ENCODE measurements at places on chromosomes 3 and 15.

DNA sequence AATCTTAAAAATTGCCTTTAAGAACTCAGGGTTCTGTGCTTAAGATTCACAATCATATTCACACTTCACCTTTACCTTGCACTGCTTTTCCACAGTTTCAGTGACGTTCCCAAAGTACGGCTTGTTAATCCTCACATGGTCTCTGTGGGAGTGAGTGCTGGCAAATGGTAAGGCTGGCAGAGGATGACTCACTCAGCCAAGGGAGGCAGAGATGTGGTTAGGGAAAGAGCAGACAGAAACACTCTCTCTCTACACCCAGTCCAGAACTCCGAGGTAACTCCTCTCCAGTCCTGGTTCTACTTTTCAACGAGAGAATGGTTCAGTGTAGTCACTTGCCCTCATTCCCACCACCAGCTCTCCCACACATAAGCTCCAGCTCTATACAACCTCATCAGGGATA lies 33.1 kb downstream of the RASGRP1 start:
- DNase-seq: no peak

GRCh38 chr15:82950295-82950694 lies 2.2 kb downstream of the HOMER2 start:
- DNase-seq: no peak

DNA sequence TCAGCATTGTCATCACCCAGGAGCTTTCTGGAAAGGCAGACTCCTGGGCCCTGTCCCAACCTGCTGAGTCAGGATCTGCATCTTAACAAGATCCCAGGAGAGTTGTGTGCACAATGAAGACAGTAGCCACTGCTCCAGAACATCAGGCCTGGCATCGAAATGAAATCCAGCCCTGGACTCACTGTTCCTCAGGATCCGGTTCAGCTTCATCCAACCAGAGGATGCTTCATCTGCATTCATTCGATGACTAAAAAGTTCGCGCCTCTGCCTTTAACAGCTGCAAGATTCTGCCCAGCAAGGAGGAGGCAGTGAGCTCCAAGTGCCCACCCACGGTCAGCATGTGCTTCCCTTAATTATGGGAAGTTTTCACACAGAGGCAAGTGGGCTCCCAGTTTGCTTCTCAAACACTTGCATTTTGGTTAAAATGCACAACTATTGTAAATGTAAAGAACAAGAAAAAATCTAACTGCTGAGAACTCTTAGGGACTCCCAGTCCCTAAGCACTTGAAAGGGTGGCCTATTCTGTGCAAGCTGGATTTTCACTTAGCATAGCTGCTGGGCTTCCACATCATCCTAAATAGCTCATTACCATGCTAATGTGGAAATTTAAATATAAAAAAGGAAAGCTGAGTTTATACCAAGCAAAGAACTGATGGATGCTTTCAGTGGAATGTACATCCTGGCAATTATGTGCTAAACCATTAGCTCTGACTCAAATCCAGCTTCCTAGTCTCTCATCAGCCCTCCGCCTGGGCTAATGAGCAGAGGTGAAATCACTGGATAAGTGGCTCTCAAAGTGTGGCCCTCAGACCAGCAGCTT lies 25.5 kb upstream of the ESYT3 start:
- no peak for DNase-seq

DNA sequence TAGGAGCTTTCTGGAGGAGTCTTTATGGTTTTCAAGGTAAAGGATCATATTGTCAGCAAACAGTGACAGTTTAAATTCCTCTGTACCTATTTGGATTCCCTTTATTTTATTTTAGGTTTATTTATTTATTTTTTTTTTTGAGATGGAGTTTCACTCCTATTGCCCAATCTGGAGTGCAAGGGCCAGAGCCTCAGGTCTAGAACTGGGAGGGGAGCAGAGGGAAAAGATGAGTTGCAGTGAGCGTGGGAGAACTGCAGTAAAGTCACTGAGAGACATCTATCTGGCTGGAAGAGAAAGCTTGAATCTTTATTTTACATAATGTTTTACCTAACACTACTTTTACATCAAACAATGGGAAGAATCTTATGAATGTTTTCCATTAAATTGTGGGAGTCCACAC lies 49.5 kb upstream of the GK5 start:
- no peak for DNase-seq

DNA sequence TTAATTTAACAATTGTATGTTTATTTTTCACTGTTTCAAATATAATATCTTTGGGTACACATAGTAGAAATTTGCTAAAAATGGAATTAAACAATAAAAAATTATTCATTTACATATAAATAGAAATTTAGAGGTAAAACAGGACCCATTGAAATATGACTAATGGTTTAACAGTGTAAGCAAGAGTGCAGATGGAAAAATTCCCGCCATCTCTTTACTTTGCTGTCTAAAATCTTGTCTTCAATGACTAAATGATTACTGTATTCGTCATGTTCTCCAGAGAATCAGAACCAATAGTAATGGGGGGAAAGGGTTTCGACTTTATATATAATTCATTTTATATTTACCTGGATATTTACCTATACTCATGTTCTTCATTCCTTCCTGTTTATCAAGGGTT lies 163.1 kb downstream of the IL1RAP start:
- no peak for DNase-seq

DNA sequence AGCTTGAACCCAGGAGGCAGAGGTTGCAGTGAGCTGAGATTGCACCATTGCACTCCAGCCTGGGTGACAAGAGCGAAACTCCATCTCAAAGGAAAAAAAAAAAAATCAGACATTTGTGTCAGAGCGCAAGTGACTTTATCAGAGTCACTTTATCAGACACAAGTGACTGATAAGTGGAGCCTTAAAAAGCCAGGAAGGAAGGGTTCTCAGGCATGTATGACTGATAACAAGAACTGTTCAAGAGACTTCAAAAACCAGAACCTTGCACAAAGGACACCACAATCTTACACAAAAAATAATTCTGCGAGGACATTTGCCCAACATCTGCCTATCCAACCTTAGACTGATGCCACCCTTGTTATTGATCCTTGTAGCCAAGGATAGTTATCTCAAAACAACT lies 13.3 kb upstream of the CFAP44 start:
- no peak for DNase-seq

GRCh38 chr3:175070946-175071345 lies 211.8 kb downstream of the NAALADL2 start:
- DNase-seq: no peak

DNA sequence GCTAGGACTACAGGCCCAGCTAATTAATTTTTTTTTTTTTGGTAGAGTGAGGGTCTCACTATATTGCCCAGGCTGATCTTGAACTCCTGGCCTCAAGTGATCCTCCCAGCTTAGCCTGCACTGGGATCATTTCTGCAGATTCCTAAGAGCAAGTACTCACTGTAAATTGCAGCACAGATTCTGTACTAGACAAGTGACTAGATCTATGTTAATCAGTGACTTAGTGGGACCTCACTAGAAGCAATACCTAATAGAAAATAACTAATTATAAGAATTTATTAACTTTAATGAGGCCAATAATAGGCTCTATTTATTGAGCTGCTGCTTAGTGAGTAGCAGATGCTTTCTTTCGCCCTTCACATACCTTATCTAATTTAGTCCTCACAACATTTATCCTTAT lies 10.6 kb upstream of the UTS2B start:
- no peak for DNase-seq

DNA sequence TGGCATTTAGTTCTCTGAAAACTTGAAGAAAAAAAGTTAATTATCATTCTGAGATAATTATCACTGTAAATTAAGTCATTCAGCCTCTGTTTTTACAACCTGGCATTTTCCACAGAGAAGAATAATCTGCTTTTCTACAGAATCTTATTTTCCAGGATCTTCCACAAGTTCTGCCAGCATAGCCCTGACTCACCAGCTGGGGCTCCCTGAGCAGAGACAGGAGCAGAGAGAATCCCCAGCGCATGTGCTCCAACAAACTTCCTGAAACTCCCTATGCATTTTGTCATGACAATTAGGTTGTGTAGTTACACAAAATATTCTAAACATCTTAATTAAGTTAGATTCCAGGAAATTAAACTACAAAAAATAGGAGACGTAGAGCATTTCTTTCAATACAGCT lies 32.1 kb upstream of the TMEM207 start:
- DNase-seq: no peak

- DNase-seq: no peak
Measured at GRCh38 chr3:111713833-111714232, 118.7 kb upstream of the ZBED2 start.

DNA sequence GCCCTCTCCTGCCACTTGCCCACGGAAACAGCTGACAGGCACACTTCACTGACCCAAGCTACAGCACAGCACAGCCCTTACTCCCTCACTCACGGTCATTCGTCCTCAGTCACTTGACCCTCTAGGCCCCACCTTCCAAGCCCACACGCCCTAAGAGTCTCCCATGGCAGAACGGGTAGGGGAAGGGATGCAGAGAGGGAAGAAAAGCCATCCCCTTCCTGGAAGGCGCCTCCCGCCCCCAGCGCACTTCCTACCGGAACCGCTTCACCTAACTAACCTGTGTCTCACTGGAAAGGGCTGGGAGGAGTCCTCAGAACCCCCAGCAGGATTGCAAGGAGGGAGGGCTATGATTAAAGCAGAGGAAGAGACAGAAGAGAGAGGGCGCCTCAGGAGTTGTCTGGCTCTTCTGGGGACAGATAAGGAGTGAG lies 22.9 kb downstream of the EPHB3 start:
- no peak for DNase-seq

GRCh38 chr3:172279191-172279640 lies 169.0 kb downstream of the GHSR start:
- DNase-seq: no peak

DNA sequence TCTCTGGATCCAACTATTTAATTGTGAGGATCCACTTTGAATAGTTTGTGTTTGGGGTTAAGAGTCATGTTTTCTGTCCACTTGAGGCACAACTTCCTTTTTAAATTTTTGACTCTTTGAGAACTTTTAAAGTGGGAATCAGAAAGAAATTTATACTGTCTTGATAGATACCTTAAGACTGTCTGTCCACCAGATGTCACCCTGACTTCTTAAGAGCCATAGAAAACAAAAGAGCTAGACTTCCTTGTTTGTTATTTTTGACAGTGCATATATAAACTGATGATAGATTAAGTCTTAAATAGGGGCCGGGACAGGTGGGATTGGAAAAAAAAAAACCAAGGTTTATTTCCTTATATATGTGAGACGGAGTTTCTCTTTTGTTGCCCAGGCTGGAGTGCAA lies 52.1 kb upstream of the WDR72 start:
- no peak for DNase-seq

DNA sequence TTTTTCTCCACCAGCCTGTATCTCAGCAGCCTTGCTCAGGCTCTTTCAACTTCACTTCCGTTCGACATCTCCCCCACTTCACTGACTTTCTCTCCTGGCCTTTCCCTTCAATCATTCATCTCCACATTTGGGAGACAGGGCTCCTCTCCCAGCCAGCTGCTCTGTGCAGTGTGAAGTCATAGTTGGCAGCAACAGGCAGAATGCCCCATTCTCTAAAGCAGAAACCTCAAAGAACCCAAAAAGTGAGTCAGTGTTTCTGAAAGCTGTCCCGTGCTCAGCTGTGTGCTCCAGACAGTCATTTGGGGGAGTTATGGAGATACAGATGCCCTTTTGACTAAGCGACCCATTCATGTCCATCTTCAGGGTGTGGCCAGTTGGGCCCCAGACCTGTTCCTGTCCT lies 54.3 kb downstream of the NTRK3 start:
- DNase-seq: no peak

- no peak for DNase-seq
Measured at GRCh38 chr3:196792771-196793170, 53.1 kb downstream of the PAK2 start.

- no peak for DNase-seq
Measured at GRCh38 chr3:7340795-7341194, 479.9 kb downstream of the GRM7 start.

GRCh38 chr3:4856564-4856963 lies 122.7 kb upstream of the BHLHE40 start:
- DNase-seq: no peak

DNA sequence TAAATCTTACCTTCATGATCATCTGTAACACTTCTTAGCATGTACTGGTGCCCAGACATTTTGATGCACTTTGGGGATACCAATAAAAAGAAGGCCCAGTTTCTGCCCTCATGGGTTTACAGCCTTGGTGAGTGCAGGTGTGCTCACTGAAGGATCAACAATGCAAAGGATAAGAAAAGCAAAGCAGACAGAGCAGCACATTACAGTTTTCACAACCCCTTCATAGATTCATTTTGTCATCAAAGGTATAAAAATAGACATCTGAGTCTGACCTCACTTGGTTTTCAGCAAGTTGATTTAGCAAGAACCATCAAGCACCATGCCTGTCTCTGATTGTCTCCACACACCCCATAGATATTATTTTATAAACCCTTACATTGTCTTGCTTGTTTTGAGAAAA lies 77.6 kb downstream of the BFSP2 start:
- DNase-seq: no peak

GRCh38 chr3:126212620-126213378 lies 32.4 kb upstream of the ALDH1L1 start:
- DNase-seq: no peak

GRCh38 chr15:85407421-85408269 lies 27.2 kb downstream of the AKAP13 start:
- DNase-seq: peak; percentile 8

DNA sequence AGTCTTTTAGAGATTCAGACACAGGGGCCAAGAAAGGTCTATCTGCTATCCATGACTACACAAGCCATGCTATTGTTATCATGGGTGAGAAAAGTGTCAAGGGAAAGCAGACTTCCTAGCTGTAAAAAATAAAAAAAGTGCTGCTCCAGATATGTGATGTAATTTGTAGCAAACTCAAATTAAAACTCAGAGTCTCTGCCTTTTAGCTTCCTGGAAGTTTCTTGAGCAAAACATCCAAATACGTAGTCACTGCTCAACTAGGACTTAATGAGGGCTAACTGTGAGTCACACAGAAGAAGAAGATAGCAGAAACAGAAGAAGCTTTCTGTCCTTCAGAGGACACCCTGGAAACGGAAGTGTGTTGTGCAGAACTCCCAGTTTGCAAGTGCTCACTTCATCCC lies 393.4 kb upstream of the NR2F2 start:
- DNase-seq: no peak

GRCh38 chr3:23199649-23200048 lies 3.5 kb upstream of the UBE2E2 start:
- no peak for DNase-seq

- DNase-seq: no peak
Measured at GRCh38 chr15:72375501-72375845, 341 bp downstream of the HEXA start.

- DNase-seq: no peak
Measured at GRCh38 chr3:164406281-164406680, 672.0 kb downstream of the SI start.

GRCh38 chr15:96352604-96353405 lies 22.3 kb downstream of the NR2F2 start:
- DNase-seq: no peak

DNA sequence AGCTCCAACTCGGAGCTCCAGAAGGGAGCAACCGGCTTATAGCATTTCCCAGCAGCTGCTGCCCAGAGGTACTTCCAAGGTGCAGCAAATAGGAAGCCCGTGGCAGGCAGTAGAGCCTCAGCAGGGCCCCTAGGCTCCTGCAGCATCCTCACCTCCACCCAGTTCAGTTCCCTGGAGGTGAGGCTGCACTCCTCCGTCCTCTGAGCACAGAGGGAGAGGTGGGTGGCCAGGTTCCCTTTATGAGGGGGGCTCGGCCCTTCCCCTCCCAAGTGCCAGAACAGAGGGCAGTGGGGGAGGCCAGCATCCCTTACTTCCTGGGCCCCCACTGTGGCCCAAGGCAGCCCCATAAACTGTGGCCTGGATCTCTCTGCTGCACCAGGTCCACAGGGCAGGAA lies 150.2 kb downstream of the ATP10A start:
- DNase-seq: no peak
